Renal cortex interstitium (tissue), 15 donors: ENCODE measurements at places on chromosomes 12 and 14.

DNA sequence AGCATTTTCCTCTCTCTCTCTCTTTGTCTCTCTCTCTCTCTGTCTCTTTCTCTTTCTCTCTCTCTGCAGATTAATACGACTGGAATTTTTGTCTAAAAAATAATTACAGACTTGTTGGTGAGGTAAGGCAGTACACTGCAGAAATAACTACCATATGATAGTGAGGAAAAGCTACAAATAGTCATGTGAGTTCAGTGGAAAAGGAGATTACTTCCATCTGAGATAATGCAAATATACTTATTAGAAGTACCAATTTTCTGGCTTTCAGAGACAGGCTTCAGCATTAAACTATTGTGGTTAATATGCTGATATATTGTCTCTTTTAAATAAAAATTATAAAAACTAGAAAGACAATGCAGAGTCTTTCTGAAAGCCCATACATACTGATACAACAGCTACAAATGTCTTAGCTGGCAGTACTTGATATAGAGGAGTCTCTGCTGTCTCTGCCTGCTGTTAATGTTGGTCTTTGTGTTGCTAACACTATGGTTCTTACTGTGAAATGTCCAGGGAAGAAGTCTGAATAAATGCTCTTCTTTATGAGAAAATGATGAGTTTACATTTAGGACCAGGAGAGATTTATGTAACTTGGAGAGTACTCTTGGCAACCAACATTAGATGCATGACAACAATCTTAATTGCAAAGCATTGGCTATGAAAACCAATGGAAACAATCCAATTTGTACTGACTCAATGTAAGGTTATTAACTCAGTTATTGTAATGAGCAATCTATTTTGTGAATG, 167.0 kb downstream of the LRFN5 start:
- no peak for DNase-seq

GRCh38 chr12:2335513-2335912, 282.7 kb downstream of the CACNA1C start:
- DNase-seq, result no peak

GRCh38 chr14:52360831-52361230, 46.7 kb downstream of the PTGER2 start:
- no peak for DNase-seq

DNA sequence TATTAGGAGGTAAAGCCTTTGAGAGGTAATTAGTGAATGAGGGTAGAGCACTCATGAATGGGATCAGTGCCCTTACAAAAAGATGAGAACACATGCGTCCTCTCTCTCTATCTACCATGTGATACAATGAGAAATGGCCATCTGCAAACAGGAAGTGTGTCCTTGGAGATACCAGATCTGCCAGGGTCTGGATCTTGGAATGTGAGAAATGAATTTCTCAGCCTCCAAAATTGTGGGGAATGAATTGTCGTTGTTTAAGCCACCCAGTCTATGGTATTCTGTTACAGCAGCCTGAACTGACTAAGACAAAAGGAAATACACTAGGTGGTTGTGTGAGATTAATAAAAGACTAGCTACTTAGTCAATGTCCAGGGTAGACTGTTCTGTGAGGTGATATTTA, 366.6 kb downstream of the NELL2 start:
- DNase-seq, result no peak

DNA sequence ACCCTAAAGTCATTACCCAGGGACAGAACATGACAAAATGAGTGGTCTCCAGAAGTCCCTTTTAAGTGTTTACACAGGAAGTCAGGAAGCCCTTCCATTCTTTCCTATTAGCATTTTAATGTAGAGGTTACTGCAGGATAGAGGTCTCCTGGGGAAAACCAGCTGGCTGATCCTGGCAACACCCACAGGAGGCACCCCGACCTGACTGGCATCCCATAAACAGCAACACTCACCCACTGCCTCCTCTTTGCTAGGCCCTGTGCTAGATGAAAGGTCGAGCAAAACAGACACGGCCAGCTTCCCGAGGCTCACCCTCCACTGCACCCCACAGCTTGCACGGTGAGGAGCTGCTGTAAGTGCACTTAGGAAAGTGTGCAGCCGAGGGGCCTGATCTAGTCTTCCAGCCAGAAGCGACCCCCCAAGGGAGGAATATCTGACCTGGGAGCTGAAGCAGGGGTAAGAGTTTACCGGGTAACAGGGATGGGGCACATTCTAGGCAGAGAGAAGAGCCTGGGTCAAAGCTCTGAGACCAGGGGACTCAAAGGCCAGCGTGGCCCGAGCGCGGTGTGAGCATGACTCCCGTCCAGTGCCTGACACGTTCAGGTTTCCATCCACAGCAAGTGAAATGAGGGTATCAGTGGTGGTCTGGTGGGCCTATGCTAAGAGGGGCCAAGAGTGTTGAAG, 9.0 kb downstream of the DAZAP2 start:
- DNase-seq, result no peak

DNA sequence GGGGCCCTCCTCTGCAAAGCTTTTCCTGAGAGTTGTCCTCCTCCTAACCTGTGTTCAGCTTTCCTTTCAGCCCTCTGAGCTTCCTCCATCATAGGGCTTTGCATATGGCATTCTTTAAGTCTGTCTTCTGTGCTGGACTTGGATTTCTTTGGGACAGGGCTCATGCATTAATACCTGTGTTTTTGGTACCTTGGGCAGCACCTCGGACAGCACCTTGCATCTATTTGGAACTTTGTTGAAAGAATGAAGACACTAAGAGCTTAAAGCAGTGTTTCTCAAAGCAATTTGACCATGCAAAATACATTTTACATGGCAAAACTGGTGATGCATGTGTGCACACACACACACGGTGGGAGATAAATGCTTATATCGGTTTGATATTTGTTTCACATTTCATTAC, 115.0 kb upstream of the SRRM4 start:
- DNase-seq, result no peak

- DNase-seq, result no peak
Observed at GRCh38 chr14:93566065-93566693, 135.4 kb downstream of the UNC79 start.

DNA sequence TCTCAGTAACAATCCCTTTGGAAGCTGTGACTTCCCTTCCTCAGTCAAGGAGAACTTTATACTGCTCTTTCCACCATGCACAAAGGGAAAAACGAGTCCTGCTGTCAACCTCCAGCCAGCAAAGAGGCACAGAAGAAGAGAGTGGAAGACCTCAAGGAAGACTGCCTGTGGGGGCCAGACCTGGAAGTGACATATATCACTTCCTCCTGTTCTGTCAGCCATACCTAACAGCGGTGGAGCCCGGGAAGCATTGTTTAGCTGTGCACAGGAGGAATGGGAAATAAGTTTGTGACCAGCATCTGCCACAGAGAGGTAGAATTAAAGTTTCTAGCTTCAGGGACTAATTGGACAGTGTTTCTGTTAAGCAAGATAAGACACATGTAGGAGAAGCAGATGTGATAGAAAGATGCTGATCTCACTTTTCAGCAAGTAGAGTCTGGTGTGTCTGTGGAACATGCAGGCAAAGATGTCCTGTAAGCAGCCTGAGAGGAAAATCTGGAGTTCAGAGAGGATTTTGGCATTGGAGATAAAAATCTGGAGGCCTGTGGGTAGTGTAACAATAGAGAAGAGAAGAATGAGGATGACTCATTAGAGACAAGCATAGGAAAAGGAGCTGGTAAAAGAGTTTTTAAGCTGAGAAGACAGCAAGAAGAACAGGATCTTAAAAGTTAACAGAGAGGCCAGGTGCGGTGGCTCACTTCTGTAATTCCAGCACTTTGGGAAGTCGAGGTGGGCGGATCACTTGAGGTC, 141.6 kb upstream of the CPSF6 start:
- DNase-seq, result no peak

DNA sequence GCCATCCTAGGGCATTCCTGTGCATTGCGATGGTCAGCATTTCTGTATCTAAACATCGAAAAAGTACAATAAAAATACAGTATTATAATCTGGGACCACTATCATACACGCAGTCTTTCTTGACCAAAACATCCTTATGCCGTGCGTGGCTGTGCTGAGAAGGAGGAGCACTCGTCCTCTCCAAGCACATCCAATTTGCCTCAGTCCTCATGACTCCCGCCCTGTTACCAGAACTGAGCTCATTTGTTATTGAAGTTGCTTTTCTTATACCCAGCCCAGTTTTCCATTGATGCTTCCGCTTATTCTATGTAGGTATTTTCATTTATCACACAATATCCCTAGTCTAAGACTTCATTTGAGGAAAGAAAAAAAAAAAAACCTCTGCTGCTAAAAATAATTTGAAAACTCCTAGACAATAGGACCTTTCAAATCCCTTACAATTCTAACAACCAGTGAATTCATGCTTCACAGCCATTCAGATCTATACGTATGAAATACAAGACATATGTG, 236.9 kb upstream of the PLEKHG7 start:
- no peak for DNase-seq

- DNase-seq, result no peak
Observed at GRCh38 chr12:76085520-76085868, 1.0 kb upstream of the NAP1L1 start.

DNA sequence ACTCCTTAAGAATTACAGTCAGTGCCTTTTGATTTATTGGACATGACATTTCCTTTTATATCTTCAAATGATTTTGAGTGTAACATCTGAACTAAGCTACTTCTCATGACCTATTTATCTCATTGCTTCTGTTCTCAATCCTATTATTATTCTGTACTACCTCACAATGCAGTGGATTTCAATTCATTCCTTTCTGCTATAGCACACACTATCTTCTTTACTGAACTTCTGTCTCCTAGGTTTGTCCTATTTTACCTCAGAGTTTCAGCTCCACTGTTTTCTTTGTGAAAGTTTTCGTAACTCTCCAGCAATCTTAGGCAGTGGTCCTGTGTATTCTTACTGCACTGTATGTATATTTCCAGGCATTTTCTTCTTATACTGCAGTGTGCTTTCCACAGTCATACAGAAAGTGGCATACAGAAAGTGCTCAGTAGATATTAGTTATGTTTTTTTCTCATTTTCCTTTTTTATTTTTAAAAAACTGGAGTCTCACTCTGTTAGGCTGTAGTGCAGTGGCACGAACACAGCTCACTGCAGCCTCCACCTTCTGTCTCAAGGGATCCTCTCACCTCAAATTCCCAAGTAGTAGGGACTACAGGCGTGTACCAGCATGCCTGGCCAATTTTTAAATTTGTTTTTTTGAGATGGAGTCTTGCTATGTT, 368.6 kb upstream of the RGS6 start:
- DNase-seq, result no peak

GRCh38 chr14:55850825-55851241, 267.4 kb upstream of the PELI2 start:
- DNase-seq, result no peak

DNA sequence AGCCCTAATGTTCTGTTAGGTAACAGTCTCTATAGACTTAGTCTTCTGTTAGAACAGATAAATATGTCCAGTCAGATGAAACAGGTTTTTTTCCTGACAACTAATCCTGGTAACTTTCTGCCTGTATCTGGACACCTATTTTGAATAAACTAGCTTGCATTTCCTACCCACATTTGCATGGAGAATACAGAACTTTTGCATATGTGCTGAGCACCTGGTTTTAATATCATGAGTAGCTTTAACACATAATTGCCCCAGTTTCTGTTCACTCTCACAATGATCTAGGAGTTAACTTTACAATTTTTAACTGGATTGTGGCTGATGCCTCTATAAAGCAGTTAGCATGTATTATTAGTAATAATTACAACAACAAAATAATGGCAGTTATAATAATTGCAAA, 111.7 kb downstream of the KTN1 start:
- no peak for DNase-seq

GRCh38 chr12:46198913-46199312, 69.9 kb downstream of the SLC38A1 start:
- no peak for DNase-seq

GRCh38 chr12:102043928-102044327, 17.9 kb downstream of the WASHC3 start:
- no peak for DNase-seq

DNA sequence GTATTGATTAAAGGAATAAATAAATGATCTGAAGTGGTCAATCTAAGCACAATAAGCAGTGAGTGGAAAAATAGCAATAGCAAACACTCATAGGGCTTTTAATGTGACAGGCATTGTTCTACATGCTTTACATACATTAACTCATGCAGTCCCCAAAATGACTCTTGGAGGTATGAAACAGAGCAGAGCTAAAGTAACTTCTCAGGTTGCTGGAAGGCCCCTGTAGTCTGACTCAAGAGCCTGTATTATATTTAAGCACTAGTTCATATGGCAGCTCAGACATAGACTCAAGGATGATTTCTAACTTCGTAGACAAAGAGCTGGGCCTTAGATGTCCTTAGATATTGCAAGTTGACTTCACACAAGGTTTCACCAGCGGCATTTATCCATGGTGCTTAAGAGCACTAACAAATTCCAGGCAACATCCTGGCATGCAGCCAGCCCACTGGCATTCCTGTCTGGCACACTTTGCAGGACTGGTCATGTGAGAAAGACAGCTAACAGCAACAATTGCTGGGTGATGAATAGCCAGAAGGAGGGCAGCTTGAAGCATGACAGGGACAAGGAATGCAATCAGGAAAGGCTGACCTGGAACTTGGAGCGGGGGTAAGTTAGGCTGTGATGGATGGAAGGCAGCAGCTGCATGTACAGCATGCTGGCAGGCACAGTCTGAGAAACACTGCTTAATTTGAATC, 22.9 kb upstream of the KTN1 start:
- peak; percentile 88 for DNase-seq

GRCh38 chr14:92264195-92264594, 58.8 kb upstream of the SLC24A4 start:
- no peak for DNase-seq

DNA sequence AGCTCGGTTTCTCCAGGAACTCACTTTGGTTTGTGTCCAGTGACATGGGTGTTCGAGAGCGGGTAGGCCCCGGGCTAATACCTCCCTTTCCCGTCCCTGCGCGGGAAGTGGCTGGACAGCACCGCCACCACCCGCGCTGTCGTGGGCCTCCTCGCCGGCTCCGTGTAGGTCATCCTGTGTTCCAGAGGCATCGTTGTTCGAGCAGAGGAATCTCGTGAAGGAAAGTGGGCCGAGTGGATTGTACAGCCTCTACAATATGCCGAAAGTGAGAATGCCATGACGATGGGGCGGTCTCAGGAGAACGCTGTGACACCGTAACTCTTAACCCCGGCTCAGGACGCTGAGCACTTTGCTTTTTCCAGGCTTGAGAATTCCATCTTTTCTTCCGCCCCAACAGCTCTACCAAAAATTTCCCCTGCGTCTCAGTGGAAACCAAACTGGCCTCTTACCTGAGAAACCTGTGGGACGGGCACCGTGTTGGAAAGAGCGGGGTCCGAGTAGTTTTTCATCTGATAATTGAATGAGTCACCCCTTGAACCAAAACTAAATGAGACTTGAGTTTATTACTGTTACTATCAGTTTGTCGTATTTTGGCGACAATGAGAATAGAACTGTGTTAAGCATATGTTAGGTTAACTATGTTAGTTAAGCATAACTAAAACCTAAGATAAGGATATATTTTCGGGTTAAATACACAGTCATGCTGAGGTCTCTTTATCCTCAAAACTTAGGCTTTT, 510 bp downstream of the EIF2S1 start:
- no peak for DNase-seq
